AG09309 (cell line): ENCODE measurements at places on chromosomes 1 and 21.

GRCh38 chr1:222224636-222225315, 323.1 kb downstream of the HHIPL2 start:
- DNase-seq, result no peak

DNA sequence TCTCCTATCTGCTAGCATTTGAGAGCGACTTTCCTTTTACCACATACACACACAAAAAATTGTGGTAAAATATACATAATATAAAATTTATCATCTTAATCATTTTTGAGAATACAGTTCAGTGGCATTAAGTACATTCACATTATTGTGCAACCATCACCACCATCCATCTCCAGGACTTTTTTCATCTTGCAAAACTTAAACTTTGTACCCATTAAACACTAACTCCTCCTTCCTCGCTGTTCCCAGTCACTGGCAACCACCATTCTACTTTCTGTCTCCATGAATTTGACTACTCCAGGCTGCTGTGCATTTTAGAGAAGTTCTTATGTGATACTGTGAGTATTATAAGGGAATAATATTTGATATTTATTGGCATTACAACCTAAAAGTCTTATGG, 181.3 kb downstream of the C1orf21 start:
- DNase-seq, result no peak

GRCh38 chr1:49045371-49045770, 268.7 kb upstream of the BEND5 start:
- DNase-seq, result no peak

DNA sequence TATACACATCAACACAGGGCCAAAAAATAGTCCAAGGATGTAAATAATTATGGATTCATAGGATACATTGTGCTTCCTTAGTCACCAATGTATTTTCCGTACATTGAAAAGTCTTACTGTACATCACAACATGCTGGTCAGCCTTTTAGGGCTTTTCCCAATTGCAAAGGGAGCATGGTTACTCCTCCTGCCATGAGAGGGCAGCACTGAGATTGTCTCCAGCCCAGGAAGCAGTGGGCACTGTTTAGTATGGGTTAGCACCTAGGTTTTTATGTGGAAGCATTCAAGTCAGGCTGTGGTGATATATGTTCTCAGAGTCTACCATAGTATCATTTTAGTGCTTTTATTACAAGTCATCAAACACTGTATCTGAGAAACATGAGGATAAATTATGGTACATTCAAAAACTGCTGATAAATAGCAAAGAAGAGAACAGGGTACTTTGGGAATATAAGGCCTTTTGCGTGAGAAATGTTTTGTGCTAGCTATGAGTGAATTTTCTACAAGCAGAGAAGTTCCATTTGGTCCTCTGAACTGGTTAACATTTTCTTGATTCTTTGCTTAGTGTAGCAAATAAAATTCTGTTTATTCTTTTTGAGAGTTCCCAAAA, 34.0 kb downstream of the ST6GALNAC5 start:
- no peak for DNase-seq

DNA sequence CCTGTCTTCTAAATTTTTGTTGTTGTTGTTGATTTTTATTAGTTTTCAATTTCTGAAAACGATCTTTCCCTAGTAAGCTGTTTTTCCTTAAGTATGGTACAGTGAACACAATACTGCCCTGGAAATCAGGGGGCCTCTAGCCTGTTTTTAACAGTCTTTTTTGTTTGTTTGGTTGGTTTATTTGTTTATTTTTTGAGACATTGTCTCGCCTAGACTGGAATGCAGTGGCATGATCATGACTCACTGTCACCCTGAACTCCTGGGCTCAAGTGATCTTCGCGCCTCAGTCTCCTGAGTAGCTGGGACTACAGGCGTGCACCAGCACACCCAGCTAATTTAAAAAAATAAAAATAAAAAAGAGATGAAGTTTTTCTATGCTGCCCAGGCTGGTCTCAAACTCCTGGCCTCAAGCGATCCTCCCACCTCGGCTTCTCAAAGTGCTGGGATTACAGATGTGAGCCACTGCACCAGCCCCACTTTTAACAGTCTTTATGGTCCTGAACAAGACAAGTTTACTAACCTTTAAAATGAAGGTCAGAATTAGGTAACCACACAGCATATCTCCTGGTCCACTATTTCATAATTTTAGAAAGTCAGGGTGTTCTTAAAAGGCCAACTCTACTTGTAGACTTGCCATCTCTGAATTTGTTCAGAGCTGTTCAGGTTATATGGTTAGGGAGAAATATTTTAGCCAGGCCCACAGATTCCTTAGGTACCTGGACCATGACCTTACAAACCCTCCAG, 35.4 kb downstream of the TBCE start:
- DNase-seq, result no peak

GRCh38 chr1:35281565-35281964, 13.1 kb downstream of the ZMYM4 start:
- DNase-seq, result no peak

GRCh38 chr1:155622191-155622590, 12.2 kb downstream of the MSTO1 start:
- DNase-seq, result no peak

DNA sequence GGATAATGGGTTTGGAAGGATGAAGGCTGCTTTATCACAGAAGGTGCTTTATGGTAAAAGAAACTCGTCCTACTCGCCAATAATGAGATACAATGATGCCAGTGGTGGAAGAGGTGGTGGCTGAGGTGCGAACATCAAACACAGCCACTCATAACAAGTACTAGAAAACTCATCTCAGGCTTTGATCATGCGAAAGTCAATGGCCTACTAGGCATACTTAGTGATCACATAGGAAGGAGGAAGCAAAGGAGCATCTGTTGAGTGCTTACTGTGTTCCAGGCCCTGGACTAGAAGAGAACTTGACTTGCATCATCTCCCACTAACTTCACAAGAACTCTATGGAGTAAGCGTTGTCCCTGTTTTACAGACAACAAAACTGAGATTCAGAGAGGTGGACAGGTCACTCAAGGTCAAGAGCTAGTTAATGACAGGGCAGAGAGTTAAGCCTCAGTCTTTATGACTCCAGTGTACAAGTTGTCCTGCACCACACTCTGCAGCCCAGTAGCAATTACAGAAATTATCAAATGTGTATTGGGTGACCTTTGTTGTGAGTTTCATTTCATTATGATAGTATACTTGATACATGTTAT, 33.6 kb downstream of the RUNX1 start:
- no peak for DNase-seq
